ENCODE measurements at places on chromosomes 6 and 20.

GRCh38 chr6:152909241-152909640 is 73.6 kb downstream of the FBXO5 start:
- no peak for DNase-seq

DNA sequence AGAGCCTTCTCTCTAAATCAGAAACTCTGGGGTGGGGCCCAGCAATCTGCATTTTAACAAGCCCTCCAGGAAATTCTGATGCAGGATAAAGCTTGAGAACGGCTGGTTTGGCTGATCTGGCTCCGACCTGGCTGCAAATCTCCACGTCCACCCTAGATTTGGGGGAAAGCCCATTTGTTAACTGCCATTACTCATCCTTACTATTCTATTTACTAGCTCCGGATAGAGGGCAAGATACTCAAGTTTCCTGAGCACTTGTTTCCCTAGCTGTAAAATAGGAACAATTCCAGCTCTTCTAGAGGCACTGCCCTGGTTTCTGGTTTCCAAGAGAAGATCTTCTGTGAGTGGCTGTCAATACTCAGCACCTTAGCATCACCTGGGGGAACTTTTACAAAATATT is 44.4 kb downstream of the DAAM2 start:
- DNase-seq = no peak

DNA sequence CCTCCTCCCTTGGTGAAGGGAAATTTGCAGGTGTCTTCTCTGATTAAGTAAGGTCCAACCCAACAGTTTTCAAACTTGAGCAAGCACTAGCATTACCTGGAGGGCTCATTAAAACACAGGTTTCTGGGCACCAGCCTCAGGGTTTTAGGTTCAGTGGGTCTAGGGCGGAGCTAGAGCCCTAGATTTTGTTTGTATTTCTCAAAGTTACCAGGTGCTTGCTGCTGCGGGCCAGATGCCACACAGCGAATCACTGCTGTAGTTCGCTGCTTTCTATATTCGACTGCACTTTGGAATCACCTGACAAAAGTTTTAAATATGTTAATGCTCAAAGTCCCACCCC is 869 bp downstream of the COL21A1 start:
- DNase-seq = no peak

DNA sequence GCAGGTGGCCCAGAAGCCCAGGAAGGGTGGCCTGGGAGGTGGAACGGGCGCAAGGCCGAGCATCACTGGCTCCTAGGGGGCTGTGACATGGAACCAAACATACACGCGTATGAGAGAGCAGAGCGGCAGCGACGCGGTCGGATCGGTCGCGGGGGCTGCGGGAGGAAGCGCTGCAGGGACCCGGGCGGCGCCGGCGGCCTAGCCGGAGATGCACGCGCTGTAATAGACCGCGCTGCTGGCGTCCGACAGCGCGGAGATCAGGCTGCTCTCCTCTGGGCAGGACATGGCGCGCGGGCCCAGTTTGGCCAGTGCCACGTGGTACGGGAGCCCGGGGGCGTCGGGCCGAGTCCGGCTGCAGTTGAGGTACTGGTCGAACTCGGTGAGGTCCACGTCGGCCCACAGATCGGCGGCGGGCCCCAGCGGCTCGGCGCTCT is 1.5 kb downstream of the SOX18 start:
- no peak for DNase-seq

DNA sequence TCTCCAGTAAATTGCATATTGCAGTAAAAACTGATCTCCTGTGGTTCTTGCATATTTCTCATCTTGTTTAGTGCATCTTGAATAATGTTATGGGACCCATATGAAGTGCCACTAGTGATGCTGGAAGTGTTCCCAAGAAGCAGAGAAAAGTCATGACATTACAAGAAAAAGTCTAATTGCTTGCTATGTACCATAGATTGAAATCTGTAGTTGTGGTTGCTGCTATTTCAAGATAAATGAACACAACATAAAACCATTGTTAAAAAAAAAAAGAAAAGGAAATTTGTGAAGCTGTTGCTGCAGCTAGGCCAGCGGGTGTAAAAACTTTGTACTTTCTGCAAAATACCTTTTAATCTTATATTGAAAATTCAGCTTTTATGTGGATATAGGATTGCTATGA is 304.5 kb downstream of the PHF3 start:
- DNase-seq = no peak

GRCh38 chr6:11163932-11164331 is 52.4 kb upstream of the ERVFRD-1 start:
- DNase-seq = no peak

GRCh38 chr6:155315516-155315871 is 1.2 kb upstream of the TFB1M start:
- no peak for DNase-seq

- DNase-seq = no peak
Observed at GRCh38 chr20:62020935-62021701, 44.6 kb downstream of the TAF4 start.

GRCh38 chr6:156774863-156775405 is 2.2 kb upstream of the ARID1B start:
- DNase-seq = no peak

GRCh38 chr6:121383478-121383877 is 49.2 kb upstream of the TBC1D32 start:
- DNase-seq = no peak

GRCh38 chr20:21167261-21167660 is 41.4 kb downstream of the KIZ start:
- DNase-seq = no peak

All from activated gamma-delta T cell treated with anti-CD3 and anti-CD28 coated beads, Interleukin-2, amount 50 U/mL, for 16 hours (primary cell).